ENCODE measurements at places on chromosomes 13 and 19.

GRCh38 chr13:109427148-109427547, 359.2 kb downstream of the IRS2 start:
- peak; percentile 8 for DNase-seq

DNA sequence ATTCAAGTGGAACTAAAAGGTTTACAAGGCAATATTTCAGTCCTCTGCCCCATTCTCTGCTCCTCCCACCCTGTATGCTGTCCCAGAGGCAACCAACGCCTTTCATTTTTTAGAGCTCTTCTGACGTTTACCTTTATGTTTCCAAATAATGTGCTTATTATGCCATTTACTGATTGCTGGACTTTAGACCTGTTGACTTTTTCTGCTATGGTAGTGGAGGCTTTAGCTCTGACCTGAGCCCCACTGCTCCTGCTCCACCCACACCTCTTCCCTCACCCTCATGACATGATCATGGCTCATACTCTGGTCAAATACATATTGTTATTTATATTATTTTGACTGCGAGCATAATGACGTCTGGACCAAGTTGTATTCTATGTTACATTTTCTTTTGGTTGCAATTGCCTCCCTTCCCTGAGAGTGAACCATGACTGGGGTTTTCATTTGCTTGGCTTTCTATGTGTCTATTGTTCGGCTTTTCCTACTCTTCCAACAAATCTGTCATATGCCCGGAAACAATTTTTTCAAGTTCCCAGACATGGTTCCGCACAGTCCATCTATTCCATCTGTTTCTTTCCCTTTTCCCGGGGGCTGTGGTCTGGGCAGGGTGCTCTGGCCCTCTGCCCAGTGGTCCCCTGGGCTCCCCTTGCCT, 31.4 kb upstream of the GJB6 start:
- DNase-seq = no peak

DNA sequence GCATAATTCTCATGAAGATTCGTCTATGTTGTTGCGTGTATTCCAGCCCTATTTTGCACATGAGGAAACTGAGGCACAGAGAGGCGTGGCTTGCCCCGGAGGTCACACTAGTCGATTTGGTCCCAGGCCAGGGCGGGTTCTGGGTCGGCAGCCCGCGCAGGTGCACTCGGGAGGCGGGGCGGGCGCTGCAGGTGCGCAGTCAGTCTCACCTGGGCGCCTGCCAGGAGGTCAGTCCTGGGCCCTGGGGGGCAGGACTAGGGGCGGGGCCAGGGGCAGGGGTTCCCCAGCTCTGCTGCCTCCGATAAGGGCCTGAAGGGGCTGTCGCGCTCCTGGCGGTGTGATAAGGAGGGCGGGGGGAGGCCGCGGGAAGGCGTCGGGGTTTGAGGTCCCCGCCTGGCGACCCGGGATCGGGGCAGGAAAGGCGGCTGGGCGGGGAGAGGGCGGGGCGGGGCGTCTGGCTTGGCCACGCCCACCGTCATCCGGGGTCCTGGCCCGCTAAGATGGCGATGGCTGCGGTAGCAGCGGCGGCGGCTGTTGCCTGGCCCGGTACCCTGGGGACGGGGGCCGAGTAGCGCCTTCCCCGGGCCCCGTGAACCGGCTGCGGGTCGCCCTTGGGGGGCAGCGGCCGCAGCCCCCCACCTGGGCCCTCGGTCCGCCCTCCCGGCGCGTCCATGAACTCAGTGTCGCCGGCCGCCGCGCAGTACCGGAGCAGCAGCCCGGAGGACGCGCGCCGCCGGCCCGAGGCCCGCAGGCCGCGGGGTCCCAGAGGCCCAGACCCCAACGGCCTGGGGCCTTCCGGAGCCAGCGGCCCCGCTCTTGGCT, at the start of gene ATG4D:
ATG4D (plus strand) TSS at position 485 of the 822 bp plus-strand sequence; CDS start at position 672, 187 bp downstream.
- peak; percentile 72 for DNase-seq

- DNase-seq = peak; percentile 50
Observed at GRCh38 chr19:5911366-5911765, 2.7 kb upstream of the CAPS start.

DNA sequence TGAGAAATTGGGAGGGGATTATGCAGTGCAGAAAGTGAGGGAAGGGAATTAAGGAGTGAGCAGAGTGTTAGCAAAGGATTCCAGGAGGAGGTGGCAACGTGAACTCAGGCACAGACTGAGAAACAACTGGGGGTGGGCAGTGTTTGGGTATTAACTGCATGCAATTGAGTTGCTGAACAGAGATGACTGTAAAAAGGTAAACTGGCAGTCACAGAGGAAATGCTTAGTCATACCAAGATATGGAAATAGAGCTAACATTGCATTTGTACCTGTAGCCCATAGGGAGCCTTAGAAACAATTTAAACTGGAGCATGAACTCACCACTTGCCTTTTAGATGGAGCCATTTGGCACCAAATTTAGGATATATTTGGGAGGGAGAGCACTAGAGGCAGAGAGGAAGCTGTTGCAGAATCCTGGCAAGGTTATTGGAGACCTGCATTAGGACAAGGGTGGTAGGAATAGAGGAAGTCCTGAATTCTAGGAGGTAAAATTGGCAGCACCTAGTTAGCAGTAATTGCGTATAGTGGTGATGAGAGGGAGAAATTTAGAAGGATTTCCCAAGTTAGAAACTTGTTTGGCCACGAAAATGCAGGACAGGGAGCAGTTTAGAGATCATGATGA, 100.6 kb upstream of the FRY start:
- DNase-seq = no peak

- no peak for DNase-seq
Observed at GRCh38 chr19:41399525-41399924, 1.9 kb downstream of the BCKDHA start.

- no peak for DNase-seq
Observed at GRCh38 chr13:112857914-112858490, 111.0 kb upstream of the MCF2L start.

DNA sequence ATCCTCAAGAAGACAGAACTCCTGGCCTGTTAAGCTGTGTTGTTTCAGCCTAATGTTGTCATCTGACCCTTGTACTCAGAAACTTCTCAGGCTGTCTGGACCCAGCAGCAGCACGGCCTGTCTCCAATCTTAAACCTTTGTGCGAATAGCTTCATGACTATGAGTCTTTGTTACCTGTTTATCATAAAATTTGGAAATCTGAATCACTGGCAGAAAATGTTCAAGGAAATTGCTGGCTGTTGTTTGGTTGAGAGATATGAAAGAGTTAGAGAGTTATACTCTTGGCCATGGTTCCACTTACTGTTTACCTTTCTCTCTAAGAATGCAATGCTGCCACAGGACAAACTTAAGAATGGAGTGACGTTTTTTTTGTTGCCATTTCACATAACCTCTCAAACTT, 59.6 kb downstream of the EFNB2 start:
- DNase-seq = no peak

GRCh38 chr13:87677043-87677495, 5.9 kb downstream of the SLITRK5 start:
- DNase-seq = no peak

DNA sequence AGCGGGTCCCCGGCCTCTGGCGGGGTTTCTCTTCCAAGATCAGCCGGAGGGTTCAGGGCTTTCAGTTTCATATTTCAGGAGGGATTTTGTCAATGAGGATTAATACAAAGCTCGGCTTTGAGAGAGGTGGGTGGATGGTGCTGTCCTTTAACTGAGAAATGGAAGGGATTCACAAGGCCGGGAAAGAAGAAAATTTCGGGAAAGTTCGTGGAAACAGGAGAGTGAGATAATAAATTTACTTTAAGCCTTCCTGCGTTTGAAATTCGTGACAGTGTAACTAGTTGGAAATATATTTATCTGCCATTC, 283 bp upstream of the PARP4 start:
- no peak for DNase-seq

GRCh38 chr13:42631181-42631580, 57.2 kb downstream of the TNFSF11 start:
- DNase-seq = no peak

Measured in fibroblast of skin of scalp (primary cell).